ENCODE measurements at places on chromosomes 11 and 22. TPM values are rescaled to one million over a fixed set of nuclear protein-coding genes. Genes with fewer than 3 reads are reported as not detected.

The HEPHL1 gene
- total RNA-seq: 6.2 TPM

The USH1C gene
- not detected for total RNA-seq

The MICALL1 gene
- total RNA-seq: 368 TPM

The NCAM1 gene
- total RNA-seq: not detected

The OR52I2 gene
- total RNA-seq: not detected

The ALDH3B2 gene
- total RNA-seq: 0.17 TPM

The POU2AF2 gene
- total RNA-seq: not detected

The SLC25A18 gene
- 0.33 TPM for total RNA-seq

The PVALB gene
- not detected for total RNA-seq

The TNRC6B gene
- 25.2 TPM for total RNA-seq

The SERPIND1 gene
- total RNA-seq: not detected

The RAB39A gene
- total RNA-seq: not detected

The CPT1B gene
- 35.9 TPM for total RNA-seq

The MIAT gene
- total RNA-seq: 0.50 TPM

The CBX7 gene
- total RNA-seq: 3.2 TPM

The SNX32 gene
- total RNA-seq: 1.5 TPM

The TNKS1BP1 gene
- total RNA-seq: 208 TPM

The DYNC2H1 gene
- total RNA-seq: 38.3 TPM

The PNPLA5 gene
- not detected for total RNA-seq

The NUCB2 gene
- total RNA-seq: 106 TPM

The PHOX2A gene
- not detected for total RNA-seq

The IFITM10 gene
- total RNA-seq: 32.3 TPM

The PPME1 gene
- total RNA-seq: 42.6 TPM

The KIRREL3 gene
- not detected for total RNA-seq

The MS4A3 gene
- not detected for total RNA-seq

The SLC22A25 gene
- total RNA-seq: not detected

The WNT7B gene
- total RNA-seq: 0.50 TPM

The SCGB2A2 gene
- total RNA-seq: not detected

The ST14 gene
- total RNA-seq: 58.6 TPM

The ARHGEF17 gene
- 19.5 TPM for total RNA-seq

The FOXRED2 gene
- total RNA-seq: 5.8 TPM

The CASP5 gene
- 0.17 TPM for total RNA-seq

The OTOG gene
- not detected for total RNA-seq

The VSTM5 gene
- total RNA-seq: 0.17 TPM

The FREY1 gene
- total RNA-seq: 2.7 TPM

The ART1 gene
- total RNA-seq: not detected

The IRF7 gene
- total RNA-seq: 1.0 TPM

The ARAP1 gene
- total RNA-seq: 56.8 TPM

The CARD18 gene
- total RNA-seq: 3.5 TPM

The LARGE2 gene
- total RNA-seq: 22.0 TPM

The LIF gene
- 31.2 TPM for total RNA-seq

The ELF5 gene
- 0.83 TPM for total RNA-seq

The CCDC15 gene
- total RNA-seq: 2.3 TPM

The NCAPD3 gene
- 36.9 TPM for total RNA-seq

The DEPDC5 gene
- 12.5 TPM for total RNA-seq

The IL17REL gene
- not detected for total RNA-seq

The CHRDL2 gene
- not detected for total RNA-seq

The FAM83F gene
- 41.0 TPM for total RNA-seq

The ADAMTS15 gene
- 16.5 TPM for total RNA-seq

The MAPK8IP2 gene
- total RNA-seq: 1.7 TPM

Measured in mammary epithelial cell (primary cell).